ENCODE measurements at places on chromosomes 7 and 10.

DNA sequence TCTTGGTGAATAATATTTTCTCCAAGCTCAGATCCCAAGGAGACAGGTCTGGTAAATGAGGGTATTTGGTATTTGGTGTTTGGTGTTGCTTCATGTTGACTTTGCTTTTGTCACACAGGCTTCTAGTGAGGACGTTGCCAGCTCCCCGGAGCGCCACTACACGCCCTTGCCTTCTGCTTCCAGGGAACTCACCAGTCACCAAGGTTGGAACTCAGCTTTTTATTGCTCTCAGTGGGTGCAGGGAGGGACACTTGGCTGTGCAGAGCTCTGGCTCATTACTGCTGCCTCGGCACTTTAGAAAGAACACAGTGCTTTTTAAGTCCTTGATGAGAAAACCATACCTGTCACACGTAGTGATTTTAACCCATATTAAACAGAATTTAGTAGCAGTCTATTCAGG lies 892.9 kb downstream of the LRMDA start:
- no peak for DNase-seq

DNA sequence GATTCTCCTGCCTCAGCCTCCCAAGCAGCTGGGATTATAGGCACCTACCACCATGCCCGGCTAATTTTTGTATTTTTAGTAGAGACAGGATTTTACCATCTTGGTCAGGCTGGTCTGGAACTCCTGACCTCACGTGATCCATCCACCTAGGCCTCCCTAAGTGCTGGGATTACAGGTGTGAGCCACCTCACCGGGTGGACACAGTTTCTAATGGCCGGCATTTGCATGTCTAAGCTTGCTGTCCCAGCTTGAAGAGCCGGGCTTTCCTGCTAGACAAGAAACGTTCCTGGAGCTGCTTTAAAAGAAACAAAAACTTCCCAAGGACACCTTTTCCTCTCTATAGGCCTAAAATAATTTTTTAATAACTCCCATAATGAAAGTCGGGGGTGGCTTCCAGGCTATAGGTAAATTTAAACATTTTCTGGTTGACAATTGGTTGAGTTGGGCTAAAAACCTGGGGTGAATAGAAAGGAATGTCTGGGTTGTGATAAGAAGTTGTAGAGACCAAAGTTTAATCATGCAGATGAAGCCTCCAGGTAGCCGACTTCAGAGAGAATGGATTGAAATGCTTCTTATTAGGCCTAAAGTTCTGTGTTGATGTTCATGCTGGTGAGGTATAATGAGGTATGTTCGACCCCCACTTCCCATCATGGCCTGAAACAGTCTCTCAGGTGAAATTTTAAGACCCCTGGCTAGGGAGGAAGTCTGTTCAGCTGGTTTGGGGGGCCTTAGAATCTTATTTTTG lies 8.8 kb downstream of the ACADSB start:
- no peak for DNase-seq

GRCh38 chr10:46544989-46545791 lies 11.3 kb downstream of the GPRIN2 start:
- no peak for DNase-seq

GRCh38 chr10:103192089-103192450 lies 1.0 kb downstream of the NT5C2 start:
- peak; percentile 10 for DNase-seq

DNA sequence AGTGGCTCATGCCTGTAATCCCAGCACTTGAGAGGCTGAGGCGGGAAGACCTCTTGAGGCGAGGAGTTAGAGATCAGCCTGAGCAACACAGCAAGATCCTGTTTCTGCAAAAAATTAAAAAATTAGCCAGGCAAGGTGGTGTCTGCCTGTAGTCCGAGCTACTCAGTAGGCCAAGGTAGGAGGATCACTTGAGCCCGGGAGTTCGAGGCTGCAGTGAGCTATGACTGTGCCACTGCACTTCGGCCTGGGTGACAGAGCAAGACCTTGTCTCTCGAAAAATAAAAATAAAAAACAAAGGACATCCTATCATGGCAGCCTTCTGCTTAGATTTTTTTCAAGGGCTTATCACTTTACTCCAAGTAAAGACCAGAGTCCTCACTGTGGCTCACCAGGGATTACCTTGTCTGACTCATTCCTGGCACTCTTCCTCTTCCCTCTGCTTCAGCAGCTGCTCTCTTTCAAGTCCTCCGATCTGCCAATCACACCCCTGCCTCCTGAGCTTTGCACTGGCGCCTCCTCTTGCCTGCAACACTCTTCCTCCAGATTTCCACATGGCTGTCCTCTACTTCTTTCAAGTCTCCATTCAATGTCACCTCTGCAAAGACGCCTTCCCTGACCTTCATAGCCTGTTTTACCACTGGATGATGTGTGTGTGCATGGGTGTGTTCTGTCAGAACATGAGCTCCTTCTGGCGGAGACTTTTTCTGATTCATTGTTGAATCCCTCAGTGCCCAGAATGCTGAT lies 7.7 kb downstream of the PRTFDC1 start:
- DNase-seq: no peak

DNA sequence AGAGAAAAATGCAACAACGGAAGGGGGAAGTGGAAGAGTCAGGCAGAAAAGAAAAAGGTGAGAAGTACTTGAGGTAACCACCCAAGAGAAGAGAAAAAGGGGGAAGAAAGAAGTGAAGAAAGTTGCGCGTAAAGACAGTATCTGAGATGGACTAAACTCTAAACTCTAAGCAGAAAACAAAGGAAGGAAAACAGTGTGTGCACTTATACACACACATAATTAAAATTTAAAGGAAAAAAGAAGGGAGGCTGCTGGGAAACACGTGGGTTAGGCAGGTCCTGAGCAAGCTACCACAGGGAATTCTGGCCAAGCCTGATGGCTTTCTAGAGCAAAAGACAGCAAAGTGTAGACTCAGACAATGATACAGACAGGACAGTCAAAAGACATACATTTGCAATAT lies 78.0 kb downstream of the UBE2H start:
- no peak for DNase-seq

DNA sequence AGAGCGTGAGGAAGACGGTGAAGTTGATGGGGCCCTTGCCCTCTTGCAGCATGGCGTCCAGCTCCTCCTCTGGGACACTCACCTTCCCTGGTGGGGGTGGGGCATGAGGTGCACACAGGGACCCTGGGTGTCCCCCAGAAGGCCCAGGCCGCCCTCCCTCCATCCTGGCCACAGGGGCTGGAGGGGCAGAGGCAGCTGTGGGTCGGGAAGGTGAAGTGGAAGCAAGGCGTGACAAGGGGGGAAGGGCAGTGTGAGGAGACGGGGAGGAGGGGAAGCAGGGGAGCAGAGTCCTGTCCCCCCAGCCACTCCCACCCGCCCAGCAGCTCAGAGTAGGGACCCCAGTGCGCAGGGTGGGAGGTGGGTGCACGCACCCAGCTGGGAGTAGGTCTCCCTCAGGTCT lies 791 bp downstream of the MYL7 start:
- DNase-seq: no peak

GRCh38 chr7:1046722-1047679 lies 2.7 kb downstream of the GPR146 start:
- DNase-seq: no peak

DNA sequence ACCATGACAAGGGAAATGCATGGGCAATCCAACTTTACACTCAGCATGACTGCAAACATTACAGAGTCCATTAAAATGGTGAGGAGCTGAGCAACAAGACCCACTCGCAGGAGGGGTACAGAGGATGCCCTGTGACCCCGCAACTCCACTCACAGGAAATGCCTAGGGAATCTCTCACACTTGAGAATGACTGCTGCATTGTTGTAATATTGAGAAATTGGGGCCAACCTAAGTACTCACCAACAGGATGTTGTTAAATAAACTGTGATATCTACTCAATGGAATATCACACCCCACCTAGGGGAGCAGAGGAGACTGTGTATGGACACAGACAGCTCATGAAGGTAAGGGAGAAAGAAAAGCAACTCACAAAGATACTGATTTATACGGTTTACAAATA lies 53.4 kb upstream of the CAMK2B start:
- no peak for DNase-seq

GRCh38 chr7:157670490-157671357 lies 333.9 kb downstream of the DNAJB6 start:
- DNase-seq: no peak

DNA sequence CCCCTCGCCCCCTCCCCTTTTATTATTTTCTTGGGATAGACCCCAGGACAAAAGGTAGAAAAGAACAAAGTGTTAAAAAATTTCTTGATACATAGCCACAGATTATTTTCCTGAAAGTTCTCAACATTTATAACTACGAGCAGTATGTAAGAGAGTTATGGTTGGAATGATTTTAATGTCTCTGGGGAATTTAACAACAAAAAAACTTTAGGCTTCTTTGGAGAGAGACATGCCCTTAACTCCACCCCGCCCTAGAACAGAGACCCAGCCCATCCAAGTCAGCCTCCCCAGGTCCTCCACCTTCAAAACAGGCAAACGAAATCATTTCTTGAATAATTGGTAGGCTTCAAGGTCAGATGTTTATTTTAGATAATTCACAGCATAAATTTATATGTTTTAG lies 97.1 kb downstream of the TCF7L2 start:
- no peak for DNase-seq

GRCh38 chr10:32308027-32308603 lies 38.8 kb downstream of the EPC1 start:
- DNase-seq: no peak

DNA sequence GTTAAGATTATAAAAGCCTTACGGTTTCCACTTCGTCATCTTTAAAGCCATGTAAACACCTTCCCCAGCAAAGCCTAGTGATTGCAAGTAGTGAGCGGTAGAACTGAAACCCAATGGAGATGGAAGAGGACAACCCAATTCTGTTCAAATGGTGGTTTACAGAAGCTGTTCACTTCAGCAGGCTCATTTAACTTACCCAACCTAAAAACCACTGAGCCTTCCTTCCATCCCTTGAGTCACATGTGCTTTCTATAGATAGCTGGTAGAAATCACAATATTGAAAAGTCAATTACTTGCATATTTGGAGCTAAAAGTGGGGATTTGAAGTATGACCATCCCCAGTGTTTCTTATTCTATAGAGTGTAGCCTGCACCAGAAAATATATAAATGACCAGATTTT lies 667.7 kb downstream of the SUGCT start:
- no peak for DNase-seq

- no peak for DNase-seq
Observed at GRCh38 chr10:82887488-82887887, 1012.5 kb downstream of the NRG3 start.

GRCh38 chr7:23570592-23571200 lies 26.5 kb upstream of the CCDC126 start:
- DNase-seq: peak; percentile 44

- DNase-seq: no peak
Observed at GRCh38 chr10:71599518-71599917, 120.1 kb downstream of the C10orf105 start.

GRCh38 chr7:157692460-157693011 lies 355.7 kb downstream of the DNAJB6 start:
- DNase-seq: no peak
